ENCODE measurements at places on chromosomes 6 and 20.

DNA sequence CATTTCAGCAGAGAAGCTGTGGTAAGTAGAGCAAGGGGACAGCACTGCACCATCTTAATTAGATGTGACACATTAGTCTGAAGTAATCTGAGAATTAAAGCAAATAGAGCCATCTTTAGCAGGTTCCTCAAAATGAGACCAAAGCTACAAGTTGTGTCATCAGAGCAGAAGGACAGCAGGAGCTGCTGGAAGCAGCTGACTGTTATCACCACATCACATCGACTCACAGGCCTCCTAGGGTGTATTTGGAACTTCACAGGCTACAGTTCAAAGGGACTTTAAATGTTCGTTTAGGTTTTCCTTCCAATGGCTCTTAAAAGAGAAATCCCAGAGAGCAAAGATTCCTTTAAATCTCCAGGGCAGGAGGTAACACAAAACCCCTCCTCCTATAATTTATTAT lies 69.5 kb downstream of the LCA5 start:
- peak; percentile 17 for DNase-seq

- DNase-seq = no peak
These were observed 235.9 kb downstream of the BTBD3 start for GRCh38 chr20:12153628-12154027.

DNA sequence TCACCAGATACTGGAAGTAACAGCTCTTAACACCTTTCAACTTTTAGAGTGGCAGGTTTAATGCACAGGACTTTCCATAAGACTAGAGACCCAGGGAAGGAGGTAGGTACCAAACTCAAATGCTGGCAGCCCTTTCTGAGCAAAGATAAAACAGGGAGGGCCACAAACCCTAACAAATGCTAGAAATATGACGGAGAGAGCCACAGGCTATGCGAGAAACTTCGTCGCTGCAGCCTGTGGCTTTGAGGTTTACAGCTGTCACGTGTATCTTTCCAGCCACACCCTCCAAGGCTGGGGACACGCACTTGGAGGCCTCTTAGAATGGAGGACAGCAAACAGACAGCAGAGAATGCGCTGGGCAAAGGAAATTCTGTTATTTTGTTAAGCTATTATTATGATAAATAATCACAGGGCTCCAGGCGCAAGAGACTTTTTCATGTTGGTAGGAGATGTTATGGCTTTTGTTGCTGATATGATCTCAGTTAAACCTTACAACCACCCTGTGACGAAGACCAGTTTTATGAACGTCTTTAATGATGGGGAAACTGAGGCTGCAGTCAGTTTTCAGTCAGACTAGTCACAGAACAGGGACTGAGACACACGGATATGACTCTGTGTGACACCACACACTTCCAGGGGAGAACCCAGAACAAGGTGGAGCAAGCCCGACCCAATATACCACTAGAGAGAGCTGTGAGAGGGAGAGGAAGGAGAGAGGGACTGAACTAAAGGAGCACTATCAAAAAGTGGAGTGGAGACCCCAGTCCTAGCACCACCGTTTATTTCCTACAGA lies 2.0 kb downstream of the TRAM2 start:
- DNase-seq = peak; percentile 75

DNA sequence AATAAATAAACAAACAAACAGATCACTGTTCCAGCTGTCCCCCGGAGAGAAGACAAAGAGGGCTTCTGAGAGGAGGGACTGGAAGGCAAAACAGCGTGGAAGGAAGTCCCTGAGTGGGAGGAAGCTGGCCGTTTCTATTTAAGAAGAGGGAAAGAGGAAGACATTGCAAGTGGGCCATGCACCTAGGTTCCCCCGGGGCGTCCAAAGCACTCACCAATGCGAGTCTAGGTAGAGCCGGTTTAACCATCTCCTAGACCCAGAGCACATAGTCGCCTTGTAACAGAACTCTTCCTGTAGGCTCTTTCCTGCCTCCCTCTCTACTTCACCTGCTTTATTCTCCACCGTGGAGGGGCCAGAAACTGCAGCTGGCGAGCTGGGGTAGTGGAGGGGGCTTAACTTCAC lies 158.4 kb downstream of the ZDHHC14 start:
- no peak for DNase-seq

DNA sequence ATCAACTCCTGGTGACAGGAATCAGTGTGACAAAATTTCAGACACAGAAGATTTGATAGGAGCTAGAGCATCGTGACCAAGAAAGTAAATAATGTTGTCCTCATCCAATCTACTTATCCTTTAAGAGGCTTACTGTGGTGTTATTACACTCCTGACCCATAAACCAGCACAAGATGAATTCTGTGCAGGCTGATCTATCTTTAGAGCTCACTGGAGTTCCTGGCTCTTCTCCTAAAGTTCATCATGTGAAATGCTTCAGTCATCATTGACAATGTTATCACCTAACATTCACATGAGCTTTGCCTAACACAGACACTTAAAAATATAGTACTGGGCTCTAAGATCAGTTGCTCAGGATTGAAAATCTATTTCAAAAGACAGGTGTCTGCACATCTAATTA lies 271.0 kb upstream of the HSF2 start:
- DNase-seq = no peak

GRCh38 chr6:153625089-153625488 lies 414.0 kb upstream of the OPRM1 start:
- no peak for DNase-seq

DNA sequence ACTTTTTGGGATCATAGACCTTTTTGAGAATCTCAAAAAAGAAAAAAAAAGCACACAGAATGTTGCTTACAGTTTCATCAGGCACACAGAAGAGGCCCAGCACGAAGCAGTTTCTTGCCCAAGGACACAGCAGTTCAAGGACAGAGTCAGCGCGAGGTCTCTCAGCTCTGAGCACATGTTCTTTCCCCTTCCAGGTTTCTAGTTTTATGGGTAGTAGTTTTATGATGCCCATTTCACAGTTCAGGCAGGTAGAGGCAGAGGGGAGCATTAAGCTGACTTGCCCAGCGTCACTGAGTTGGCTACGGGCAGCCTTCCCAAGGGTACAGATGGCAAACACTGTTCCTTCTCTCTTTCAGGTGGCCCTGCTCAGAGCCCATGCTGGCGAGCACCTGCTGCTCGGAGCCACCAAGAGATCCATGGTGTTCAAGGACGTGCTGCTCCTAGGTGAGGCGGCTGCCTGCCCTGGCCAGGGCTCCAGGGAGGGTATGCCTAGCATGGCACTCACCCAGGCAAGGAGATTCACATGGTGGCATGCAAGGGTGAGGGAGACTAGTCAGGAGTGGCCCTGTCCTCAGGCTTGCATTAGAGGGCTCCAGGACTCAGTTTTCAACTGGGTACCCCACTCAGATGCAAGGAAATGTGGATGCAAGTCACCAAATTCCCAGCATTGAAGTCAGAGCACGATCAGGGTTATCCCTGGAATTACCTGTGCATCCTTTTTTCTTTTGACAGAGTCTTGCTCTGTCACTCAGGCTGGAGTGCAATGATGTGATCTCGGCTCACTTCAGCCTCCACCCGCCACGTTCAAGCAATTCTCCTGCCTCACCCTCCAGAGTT lies 57.4 kb upstream of the TTPAL start:
- DNase-seq = no peak

GRCh38 chr20:33657704-33658095 lies 4.4 kb upstream of the C20orf144 start:
- no peak for DNase-seq

DNA sequence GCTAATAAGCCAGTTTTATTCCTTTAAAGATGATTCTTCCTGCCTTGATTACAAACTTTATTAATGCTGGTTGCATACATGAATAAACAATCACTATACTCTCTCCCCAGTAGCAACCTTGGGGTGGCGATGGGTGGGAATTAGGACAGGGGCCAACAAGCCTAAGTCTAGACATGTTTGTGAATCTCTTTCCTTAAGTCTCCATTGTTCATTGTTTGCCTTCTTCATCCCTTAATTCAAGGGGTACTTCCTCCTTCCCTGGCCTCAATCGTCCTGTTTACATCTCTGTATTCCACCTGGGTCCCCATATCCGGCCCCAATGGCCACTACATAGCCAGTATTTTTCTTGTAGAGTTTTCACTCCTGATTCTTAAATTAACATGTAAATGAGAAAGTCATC lies 66.0 kb downstream of the ARHGAP18 start:
- no peak for DNase-seq
